ENCODE measurements at places on chromosomes 4 and X. TPM values are rescaled to one million over a fixed set of nuclear protein-coding genes. Genes with fewer than 3 reads are reported as not detected.

- H3K4me3 ChIP-seq, result no peak overlapping the region
- no peaks in the 10 kb centered on the region for H3K27me3 ChIP-seq
- H3K27ac ChIP-seq, result no peak overlapping the region
- H3K36me3 ChIP-seq, result no peaks in the 10 kb centered on the region
- peaks cover 1% of the 10 kb centered on the region for H3K4me1 ChIP-seq
Measured at GRCh38 chrX:131778269-131779218, 234.7 kb downstream of the OR13H1 start.

DNA sequence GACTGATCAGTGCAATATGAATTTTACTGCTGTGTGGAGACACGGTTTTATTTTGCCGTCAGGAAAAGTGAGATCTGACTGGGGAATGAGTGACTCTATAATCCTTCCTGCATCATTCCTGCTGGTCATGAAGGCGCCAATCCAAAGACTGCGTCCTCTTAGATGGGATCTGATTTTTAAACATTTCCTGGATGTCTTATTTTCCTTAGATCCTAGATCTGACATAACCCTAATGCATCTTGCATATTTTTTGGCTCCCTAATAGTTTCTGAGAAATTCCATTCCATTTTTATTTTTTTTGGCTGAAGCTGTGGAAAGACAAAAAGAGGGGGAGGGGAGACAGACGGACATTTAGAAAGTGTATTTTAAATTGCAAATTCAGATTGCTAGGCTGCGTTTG is 454.9 kb upstream of the FAT1 start:
- no peaks in the 10 kb centered on the region for H3K27me3 ChIP-seq
- H3K4me1 ChIP-seq, result no peaks in the 10 kb centered on the region
- no peak overlapping the region for H3K4me3 ChIP-seq

DNA sequence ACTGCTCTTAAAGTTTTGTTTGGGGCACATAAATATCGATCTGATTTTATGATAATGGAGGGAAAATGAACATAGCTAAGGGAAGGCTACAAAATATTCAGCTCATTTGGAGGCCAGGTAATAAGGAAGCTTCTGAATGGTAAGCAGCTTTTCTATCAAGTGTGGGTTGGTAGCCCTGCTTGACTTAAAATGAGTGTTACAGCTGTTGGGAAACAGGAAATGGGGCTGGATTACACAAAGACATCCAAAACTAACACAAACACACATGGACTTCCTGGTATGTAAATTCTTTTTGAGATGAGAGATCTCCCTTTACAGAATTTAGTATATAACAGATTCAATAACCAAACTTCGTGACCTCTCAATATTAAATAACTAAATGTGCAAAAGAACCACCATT is 58.0 kb downstream of the FGF16 start:
- H3K27me3 ChIP-seq, result no peaks in the 10 kb centered on the region
- no peak overlapping the region for H3K4me3 ChIP-seq
- H3K36me3 ChIP-seq, result peaks cover 10% of the 10 kb centered on the region

DNA sequence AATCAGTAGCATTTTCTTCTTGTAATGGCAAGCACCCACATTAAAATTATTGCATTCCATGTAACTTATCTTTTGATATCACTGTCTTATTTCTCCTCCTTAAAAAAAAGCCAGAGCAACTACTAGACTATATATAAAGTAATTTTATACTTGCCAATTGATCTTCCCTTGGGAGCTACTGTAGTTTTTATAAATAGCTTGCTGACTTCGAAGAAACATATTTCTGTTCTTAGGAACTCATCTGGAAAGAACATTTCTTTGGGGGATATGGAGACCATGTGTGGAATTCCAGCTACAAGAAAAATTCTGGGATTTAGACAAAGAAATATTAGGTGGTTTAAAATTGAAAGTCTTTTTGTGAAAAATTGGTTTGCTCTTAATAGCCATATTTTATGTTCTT is 94.9 kb downstream of the BMPR1B start:
- no peak overlapping the region for H3K27ac ChIP-seq
- H3K4me3 ChIP-seq, result no peak overlapping the region
- H3K4me1 ChIP-seq, result no peaks in the 10 kb centered on the region
- no peak for DNase-seq

- H3K27ac ChIP-seq, result no peak overlapping the region
- H3K27me3 ChIP-seq, result no peaks in the 10 kb centered on the region
- DNase-seq, result no peak
- H3K36me3 ChIP-seq, result no peaks in the 10 kb centered on the region
Measured at GRCh38 chr4:99624141-99624719, 33.4 kb downstream of the C4orf54 start.

The SFRP2 gene
- not detected for total RNA-seq

The FOXR2 gene
- not detected for total RNA-seq

The USP53 gene
- total RNA-seq, result 31.0 TPM

The ETDB gene
- not detected for total RNA-seq

The TDO2 gene
- not detected for total RNA-seq

The GPRIN3 gene
- 7.6 TPM for total RNA-seq

The DKK2 gene
- not detected for total RNA-seq
